Activated T-cell treated with anti-CD3 and anti-CD28 coated beads, Interleukin-2, amount 50 U/mL, for 72 hours (primary cell): ENCODE measurements at places on chromosomes 11 and 22. TPM values are rescaled to one million over a fixed set of nuclear protein-coding genes. Genes with fewer than 3 reads are reported as not detected.

- peak; percentile 22 for DNase-seq
Observed at GRCh38 chr11:134034496-134035381, 34.1 kb upstream of the JAM3 start.

DNA sequence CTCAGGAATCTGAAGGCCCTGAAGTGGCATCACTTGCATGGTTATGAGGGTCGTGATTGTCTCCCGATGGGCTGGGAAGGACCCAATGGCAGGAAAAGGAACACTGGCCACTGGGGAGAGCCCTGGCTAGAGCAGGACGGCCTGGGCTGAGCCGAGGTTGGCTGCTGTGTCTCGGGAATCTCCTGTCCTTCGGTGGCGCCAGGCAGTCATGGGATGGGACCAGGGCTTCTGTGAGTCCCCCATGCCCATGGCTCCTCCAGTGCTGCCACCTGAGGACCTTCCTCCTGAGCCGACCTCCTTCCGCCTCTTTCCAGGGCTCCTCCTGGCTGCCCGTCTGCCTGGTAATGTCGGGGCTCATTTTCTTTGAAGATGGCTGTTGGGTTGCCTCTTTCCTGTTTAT lies 1394.0 kb downstream of the BRD1 start:
- DNase-seq: no peak

GRCh38 chr22:17117400-17117799 lies 3.8 kb downstream of the TMEM121B start:
- DNase-seq: no peak

TYR gene
- not detected for total RNA-seq

OR52L1 gene
- not detected for total RNA-seq
